ENCODE measurements at places on chromosomes 5 and 9.
A peak's percentile ranks its signal among the peaks of the same experiment; 100 is the strongest.

GRCh38 chr5:11902201-11902619, 2.0 kb downstream of the CTNND2 start:
- no peak for DNase-seq

GRCh38 chr5:180343110-180343830, 9.9 kb downstream of the GFPT2 start:
- DNase-seq, result no peak

DNA sequence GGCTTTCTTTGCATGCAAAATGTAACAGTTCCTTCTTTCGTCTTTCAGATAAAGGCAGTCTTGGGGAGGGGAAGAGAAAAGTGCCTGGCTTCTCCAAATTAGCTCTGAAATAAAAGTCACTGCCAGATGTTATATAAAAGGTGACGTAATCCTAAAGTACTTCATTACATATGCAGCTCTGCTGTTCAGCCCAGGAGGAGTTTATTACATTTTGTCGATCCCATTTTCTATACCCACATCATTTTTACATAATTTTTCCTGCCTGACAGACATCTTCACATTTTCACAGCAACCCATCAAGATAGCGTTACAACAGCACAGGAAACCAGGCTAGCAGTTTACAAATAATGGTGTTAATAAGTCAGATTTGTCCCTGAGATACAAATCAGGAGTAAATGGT, 86.7 kb upstream of the SLC30A5 start:
- DNase-seq, result no peak

DNA sequence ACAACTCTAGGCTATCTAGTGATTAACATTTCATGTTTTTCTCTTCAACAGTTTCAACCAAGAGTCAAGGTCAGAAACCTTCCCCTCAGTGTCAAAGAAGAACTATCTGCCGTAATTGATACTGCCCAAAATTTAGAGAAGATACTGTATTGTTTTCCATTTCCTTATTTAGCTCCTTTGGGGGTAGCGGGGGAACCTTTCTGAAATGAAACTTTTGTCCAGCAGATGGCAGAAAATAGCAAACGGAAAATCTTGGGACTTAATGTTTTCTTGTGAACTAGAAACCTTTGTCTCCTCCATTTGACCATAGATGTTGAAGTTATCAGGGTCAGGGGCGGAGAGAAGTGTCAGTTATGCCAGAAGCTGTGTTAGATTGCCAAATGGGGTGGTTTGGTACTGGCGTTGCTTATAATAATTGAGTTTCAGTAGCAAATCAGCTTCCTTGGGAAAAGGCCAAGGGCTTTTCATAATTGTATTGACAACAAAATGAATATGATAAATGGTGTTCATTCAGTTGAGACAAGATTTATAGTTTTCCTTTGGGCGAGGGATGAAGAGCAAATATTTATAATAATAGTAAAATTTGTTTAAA, 101.7 kb upstream of the TLX3 start:
- DNase-seq, result no peak

DNA sequence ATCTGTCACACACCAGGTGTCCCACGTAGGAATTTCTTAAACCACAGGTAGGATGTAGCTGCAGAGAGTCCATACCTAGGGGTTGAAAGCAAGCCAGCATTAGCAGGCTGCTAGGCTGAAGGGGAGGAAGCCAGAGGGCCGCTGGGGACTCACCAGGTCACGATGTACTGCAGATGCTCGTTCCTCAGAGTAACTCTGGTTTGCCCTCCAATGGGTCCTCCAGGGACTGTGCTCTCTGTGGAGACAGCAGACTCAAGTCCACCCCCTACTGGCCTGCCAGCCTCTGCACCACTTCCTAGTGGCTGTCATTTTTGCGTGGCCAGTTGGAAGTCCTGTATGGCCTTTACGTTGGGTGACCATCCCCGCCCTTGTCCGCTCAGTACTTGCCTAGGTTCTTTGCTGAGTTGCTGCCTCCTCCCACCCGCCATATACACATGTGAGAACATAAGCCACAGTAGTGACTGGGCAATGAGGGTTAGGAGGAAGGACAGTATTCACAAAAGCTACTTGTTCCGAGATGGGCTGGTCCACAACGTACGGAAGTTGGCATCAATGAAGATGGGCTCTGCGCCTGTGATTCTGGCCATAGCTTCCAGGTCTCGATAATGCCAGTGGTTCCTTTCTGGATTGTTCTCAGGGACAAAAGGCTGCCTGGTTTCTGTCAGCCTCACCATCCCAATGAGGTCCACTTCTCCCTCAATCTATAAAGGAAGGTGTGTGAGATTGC, 4.1 kb downstream of the RPL7A start:
- DNase-seq, result no peak

DNA sequence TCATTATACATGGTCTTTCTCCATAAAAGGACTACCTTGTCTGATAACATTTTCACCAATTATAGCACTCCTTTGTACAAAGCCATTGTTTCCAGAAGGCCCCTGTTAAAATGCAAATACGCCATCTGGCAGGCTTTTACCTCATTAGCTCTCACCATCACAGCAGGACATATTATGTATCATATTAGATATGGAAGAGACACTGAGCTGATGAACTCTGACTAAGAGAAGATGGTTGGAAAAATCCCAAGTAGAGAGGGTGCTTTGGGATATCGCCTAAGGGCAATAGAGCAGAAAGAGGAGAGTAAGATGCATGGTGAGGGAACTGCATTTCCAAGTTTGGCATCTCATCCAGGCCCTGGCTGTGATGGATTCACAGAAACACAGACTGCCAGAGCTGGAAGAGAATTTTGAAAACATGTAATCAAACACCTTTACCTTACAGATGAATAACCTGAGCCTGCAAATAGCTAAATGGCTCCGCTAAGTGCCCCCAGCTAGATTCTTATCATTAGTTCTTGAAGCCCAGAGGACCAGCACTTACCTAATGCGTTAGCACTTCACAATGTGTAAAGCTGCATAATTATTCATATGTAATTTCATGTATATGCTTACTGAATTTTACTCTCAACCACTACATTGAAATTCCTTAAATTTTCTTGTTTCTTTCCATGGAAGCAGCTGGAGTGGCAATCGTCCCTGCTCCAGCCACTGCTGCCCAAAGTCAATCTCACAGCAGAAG, 393.6 kb upstream of the IZUMO3 start:
- DNase-seq, result no peak

GRCh38 chr5:65749221-65749844, 27.3 kb downstream of the NLN start:
- DNase-seq, result no peak

- no peak for DNase-seq
Measured at GRCh38 chr9:94082553-94082952, 1.7 kb upstream of the PTPDC1 start.

- peak; percentile 87 for DNase-seq
Measured at GRCh38 chr5:72015103-72015548, 92.1 kb upstream of the MAP1B start.

GRCh38 chr9:136610426-136610825, 52.3 kb upstream of the EGFL7 start:
- no peak for DNase-seq

DNA sequence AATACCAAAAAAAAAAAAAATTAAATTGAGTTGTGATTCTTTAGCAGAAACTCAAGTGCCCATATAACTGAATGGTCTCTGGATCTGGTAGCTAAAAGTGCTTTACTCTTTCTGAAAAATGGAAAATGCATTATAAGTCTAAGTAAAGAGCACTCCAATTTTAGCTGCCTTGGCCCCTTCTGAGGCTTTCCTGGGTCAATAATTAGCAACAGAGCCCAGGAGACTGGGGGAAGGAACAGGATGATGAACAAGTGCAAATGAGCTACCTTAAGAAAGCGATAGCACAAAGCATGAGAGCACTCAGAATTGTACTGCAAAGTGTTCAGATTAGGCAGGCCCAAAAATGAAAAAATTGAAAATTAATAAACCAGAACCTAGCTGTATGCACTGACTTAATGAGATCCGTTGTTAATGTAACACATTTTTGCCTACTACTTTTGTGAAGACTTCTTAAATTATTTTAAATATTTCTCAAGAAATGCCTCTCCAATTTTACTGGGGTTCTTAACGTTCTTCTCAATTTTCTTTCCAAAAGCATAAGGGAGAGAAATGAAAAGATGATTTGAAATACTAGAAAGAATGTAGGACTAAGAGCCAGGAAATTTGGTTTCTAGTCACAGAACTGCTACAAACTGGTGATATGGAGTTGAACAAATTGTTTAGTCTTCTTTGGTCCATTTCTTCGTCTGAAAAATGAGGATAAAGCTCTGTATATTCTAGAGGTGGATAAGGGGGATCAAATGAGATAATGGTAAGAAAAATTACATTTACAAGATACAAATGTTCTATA, 566.1 kb downstream of the PDE4D start:
- no peak for DNase-seq

DNA sequence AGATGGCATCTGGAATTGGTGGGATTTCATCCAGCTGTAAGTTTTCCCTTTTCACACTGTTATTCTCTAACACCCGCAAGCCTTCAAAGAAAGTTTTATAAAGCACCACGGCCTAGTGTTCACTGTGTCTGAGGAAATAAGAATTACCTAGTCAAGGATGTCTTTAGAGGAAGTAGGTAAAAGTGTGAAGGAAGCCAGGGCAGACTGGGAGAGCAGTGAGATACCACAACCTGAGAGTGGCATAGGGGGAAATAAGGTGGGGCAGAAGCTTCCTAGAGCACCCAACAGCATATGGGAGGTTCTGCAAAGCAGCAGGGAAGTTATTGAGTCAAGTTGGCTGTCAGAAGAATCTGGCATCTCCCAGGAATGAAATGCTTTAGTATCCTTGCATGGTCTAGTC, 241.2 kb downstream of the CETN3 start:
- DNase-seq, result no peak

- DNase-seq, result no peak
Measured at GRCh38 chr9:12684974-12685373, 8.2 kb upstream of the TYRP1 start.

Measured in DMS153 (cell line).